Muscle of arm (tissue), 14 donors: ENCODE measurements at places on chromosomes 4 and X. TPM values are rescaled to one million over a fixed set of nuclear protein-coding genes. Genes with fewer than 3 reads are reported as not detected.

- no peak for DNase-seq
Observed at GRCh38 chr4:177128306-177128705, 181.4 kb upstream of the NEIL3 start.

DNA sequence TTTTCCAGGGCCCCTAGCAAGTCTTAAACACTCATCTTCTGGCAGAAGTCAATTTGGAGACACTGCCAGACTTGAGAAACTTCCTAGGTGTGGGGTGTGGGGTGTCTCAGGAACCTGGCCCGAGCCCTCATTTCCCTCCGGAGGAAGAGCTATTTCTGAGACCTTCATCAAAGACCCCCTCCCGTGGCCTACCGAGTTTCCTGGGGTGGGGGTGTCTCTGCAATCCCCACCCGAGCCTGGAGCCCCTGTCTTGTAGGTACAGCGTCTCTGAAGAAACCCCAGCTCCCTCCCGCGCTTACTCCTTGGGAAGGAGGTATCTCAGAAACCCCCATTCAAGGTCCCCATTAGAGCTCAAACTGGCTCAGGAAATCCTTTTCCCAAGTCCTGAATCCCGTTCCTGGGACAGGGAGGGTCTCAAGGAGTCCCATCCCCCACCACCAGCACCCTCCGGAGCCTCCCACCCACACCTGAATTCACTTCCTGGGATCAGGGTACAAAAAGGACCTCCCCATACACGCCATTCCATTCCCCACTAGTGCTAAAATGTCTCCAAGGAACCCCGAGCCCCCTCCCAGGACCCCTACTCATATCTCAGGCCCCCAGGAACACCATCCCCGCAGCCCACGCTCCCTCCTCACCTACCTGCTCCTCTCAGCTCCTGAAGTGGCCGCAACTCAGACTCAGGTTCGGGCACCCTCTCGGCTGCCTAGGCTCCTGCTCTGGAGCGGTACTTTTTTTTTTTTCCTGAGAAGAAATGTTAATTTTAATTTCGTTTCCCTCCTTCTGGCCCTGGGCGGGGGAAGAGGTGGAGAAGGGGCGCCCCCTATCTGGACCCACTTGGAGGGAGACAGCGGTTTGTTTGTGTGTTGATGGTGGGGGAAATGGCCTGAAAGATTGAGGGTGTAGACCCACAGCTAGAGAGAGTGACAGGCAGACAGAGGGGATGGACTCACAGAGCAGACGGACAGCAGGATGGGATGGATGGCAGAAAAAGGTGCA is 1.1 kb downstream of the SLC38A5 start:
- no peak for DNase-seq

GRCh38 chrX:71533516-71533850 is 579 bp downstream of the OGT start:
- no peak for DNase-seq

- DNase-seq, result no peak
Observed at GRCh38 chr4:89253311-89253710, 54.3 kb downstream of the GPRIN3 start.

- no peak for DNase-seq
Observed at GRCh38 chrX:96176921-96177320, 507.7 kb upstream of the DIAPH2 start.

- DNase-seq, result no peak
Observed at GRCh38 chr4:42490015-42490414, 92.7 kb downstream of the SHISA3 start.

DNA sequence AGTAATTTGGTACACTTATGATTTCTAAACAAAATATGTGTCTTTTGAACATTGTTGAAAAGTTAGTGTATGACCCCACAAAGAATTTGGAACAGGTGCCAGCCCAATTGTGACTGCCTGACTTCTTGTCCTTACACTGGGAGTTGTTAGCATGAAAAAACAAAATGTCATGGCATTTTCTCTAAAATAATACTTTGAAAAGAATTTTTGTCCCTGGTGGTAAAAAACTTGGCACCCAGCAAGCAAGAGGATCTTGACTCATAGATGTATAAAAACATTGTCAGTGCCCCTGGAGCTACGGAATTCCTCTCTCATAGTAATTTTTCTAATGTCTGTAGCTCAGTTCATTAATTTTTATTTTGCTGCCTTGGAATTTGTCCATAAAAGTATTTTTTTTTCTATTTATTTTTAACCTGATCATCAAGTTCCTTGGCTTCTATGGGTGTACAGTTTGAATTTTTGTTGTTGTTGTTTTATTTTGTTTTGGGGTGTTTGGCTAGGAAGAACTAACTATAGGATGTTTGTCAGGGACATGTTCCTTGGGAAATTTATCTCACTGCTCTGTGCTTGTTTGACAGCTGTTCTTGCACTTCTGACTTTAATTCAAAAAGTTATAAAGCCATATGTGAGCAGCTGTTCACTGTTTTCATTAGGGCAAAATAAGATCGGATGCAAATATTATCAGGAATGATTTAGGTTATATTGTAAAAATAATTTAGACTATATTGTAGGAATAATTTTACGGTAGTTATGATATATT is 95.4 kb upstream of the NUDT6 start:
- DNase-seq, result no peak

GRCh38 chr4:138241281-138242075 is 671 bp downstream of the SLC7A11 start:
- no peak for DNase-seq

- DNase-seq, result no peak
Observed at GRCh38 chrX:14963447-14964236, 90.4 kb downstream of the MOSPD2 start.

- no peak for DNase-seq
Observed at GRCh38 chrX:11745881-11746280, 12.2 kb upstream of the MSL3 start.

DNA sequence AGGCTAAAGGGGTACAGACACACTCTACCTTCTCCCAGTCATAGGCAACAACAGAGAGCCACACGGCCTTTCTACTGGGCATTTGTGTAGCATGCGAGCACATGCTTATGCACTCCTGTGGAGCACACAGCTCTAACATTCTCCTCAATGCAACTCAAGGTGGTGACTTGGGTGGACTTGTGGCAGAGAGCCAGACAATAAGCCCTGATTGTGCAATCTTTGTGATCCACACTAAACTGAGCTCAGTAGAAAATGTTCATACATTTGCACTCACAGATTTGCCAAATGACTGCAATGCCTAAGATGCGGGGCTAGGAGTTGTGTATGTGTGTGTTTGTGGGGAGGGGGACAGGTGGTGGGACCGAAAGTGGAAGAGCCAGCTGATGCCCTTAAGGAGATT is 31.4 kb upstream of the SETD7 start:
- DNase-seq, result no peak

GRCh38 chr4:170399581-170400293 is 310.0 kb upstream of the AADAT start:
- no peak for DNase-seq

- no peak for DNase-seq
Observed at GRCh38 chr4:165053645-165054044, at the start of gene TRIM75. TSS of gene TRIM75 (plus strand) at chr4:165053866. CDS start at chr4:165059148, 5,282 bp downstream.

DNA sequence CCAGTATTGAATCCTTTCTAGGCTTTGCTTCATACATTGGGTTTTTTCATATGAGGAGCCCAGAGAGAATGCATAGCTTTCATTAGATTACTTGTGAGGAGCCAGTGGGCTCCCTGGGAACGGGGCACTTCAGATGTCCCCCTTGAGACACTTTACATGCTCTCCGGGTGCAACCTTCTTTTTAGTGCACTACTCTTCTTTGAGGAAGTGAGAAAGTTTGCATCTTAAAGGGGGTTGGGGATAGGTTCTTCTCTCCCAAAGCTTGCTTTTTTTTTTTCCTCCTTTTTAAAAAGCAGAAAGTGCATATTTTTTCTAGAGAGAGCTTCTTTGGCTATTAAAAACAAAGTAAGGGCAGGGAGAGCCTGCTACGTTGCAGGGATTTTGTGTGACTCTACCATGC is 4.3 kb downstream of the HADH start:
- DNase-seq, result no peak

DNA sequence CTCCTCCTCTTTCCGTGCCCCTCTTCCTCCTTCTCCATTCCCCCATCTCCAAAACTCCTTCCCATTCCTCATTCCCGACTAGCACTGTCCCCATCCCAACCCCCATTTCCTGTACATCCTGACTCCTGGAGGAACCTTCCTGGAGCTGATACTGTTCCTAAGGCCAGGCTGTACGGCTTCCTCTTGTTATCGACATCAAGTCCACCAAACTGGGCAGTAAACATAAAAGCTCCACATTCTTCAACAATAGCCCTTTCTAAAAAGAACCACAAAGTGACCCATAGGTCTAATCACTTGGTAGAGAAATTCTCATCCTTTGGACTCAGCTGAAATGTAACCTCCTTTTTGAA is 22.9 kb downstream of the AWAT2 start:
- no peak for DNase-seq

DNA sequence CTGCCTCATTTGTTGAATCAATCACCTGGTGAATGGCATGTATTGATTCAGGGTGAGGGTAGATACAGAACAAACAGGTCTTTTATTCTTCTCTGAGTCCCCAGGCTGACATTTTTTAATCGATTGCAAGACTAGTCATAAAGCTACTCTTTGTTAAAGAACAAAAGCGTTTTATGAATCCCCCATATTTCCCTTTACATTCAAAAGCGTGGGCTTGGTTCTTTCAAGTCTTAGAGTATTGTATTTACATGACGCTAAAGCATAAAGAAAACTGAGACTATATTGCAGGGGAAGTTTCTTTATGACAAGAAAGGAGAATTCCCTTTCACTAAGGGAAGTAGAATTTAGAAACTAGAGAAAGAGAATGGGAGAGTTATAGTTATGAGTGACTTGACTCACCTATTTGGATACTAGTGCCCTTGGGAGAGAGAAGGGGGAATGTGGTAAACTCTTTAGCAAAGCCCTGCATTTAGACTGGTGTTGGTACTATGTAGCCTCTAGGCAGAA is 69.3 kb upstream of the PDE5A start:
- DNase-seq, result no peak

DNA sequence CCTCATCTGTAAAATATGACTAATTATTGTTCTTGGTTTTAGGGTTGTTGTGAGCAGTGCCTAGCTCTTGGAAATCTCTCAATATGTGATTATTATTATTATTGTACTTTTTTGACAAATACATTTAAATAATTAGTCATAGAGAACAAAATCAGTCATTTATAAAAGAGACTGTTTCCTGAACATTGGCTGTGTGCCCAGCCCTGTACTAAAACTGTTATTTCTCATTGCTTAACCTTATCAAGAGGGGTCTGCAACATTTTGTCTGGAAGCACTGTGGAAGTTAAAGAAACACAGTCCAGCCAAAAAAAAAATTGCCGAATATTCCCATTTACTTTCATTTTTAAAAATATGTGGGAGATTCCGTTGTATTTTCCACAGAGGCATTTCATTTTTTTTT is 989.2 kb upstream of the SLIT2 start:
- DNase-seq, result no peak

GRCh38 chr4:41384992-41385391 is 128.3 kb downstream of the UCHL1 start:
- DNase-seq, result no peak

DNA sequence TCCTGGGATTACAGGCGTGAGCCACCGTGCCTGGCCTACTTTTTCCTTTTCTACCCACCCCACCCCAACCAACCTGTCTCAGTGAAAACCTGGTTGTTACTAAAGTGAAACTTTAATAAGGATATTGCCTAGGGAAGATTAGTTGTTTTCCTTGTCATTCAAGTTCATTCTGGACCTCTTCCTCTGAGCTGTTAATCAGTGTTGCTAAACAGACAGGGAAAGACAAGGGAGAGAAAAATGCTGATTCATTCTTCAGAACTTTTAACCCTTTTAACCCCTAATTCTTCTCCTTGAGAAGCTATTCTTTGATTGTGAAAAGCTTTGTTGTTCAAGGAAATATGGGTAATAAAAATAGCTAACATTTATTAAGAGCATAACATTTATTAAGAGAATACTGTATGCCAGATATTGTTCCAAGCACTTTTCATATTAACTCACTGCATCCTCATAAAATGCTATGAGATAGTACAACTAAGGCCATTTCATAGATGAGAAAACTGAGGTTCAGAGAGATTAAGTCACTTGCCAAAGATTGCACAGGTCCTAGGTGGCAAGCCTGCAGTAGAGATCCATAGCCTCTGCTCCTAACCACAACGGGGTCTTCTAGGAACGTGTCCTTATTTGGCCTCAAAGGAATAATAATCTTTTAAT is 34.8 kb downstream of the OSTC start:
- DNase-seq, result no peak

GRCh38 chr4:89519771-89520320 is 212.2 kb upstream of the GPRIN3 start:
- DNase-seq, result no peak

DNA sequence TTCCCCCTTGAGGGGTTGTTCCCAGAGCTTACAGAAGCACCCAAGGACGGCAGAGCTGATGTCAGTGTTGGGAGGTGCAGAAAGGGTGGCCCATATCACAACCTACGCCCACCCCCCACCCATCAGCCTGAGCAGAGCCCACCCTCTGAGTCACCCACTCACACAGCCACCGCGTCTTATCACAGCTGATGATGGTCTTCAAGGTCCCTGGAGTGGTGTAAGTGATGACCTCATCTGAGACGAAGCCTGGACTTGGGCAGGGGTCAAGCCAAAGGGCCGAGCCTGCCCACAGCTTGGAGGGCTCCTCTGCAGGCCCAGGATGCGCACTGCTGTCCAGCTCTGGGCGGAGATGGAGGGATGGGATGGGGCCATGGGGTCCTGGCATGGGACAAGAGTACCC is 3.0 kb upstream of the HTRA3 start:
- DNase-seq, result no peak

GRCh38 chr4:25879991-25880651 is 17.3 kb upstream of the SEL1L3 start:
- DNase-seq, result no peak

DNA sequence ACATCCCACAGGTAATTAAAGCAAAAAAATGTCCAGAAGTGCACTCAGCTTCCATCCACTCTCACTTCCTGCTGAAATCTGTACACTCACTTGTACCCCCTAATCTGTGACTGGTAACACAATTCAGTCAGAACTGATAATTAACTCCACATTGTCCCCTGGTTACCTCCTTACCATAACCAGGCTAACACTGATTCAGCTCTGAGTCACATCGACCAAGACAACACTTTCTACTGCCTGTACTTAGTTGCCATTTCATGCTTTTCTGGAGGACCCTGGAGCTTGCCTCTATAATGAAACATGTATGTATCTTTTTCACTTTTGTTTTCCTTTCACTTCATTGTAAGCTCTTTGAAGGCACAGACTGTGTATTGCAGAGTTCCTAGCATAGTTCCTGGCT is 130.9 kb upstream of the GABRG1 start:
- no peak for DNase-seq

F11 gene
- not detected for polyA plus RNA-seq

SLC26A1 gene
- polyA plus RNA-seq, result 3.8 TPM

XG gene
- 0.20 TPM for polyA plus RNA-seq

ZCCHC18 gene
- 2.8 TPM for polyA plus RNA-seq

DGKK gene
- 0.03 TPM for polyA plus RNA-seq

GUCY1A1 gene
- 15.0 TPM for polyA plus RNA-seq

CCDC158 gene
- 0.68 TPM for polyA plus RNA-seq

TMEM35A gene
- polyA plus RNA-seq, result 2.5 TPM

TCP11X2 gene
- polyA plus RNA-seq, result not detected

DMRTC1B gene
- 1.1 TPM for polyA plus RNA-seq

SLIT2 gene
- 16.4 TPM for polyA plus RNA-seq
